ENCODE measurements at places on chromosomes 5 and 9.

DNA sequence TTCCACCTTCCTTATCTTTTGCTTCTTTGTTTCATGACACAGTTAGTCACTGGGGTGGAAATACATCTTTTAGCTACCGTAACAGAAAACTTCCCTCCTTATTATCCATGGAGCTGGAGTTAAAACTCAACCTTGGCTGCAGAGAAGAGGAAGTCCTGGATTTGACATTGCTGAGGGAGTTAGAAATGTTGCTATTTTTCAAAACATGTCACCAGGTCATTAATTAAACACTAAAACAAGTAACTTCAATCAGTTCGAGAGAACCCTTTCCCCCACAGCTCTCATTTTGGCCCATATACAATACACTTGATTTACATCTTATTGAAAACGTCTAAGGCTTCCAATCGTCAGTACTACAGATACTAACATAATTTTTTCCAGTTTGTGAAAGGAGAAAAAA lies 237.9 kb upstream of the CD180 start:
- DNase-seq, result no peak

GRCh38 chr9:86670536-86670935 lies 276.8 kb downstream of the GAS1 start:
- DNase-seq, result no peak

DNA sequence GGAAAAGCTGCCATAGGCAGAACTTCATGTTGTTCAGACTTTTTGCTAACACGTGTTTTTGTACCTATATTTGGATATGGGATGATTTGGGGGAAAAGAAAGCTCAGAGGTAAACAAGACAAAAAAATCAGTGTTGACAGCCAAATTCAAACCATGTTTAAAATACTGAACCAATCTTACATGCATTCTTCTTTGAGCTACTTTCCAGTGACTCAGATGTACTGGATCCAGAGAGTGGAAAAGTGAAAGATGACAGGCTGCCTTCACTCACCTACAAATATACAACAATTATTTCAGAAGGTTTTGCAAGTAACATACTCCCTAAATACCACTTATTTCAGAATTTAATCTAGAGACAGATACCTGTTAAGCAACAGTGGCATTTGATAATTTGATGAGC lies 165.7 kb downstream of the MPDZ start:
- peak; percentile 21 for DNase-seq

DNA sequence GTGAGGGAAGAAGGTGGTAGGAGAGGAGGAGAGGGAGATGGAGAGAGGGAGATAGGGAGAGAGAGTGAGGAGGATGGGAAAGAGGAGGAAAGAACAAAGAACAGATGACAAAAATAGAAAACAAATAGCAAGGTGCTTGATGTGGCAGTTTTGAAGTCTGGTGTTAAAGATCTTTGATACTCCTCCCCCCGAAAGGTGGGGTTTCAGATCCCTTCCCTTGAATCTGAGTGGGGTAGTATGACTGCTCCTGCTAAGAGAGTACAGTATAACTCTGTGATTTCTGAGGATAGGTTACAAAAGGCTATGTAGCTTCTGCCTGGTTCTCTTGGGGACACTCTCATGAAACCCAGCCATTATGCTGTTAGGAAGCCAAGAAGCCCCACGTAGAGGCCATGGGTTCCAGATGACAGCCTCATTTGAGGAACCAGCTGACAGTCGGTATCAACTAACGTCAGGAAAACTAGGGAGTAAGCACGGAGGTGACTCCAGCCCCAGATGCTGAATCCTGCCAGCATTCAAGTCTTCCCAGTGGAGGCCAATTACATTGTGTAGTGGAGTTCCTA lies 102.1 kb downstream of the FANCC start:
- no peak for DNase-seq

GRCh38 chr9:101367323-101367722 lies 17.5 kb downstream of the BAAT start:
- DNase-seq, result no peak

- no peak for DNase-seq
Measured at GRCh38 chr5:131001507-131001906, 163.5 kb downstream of the HINT1 start.

DNA sequence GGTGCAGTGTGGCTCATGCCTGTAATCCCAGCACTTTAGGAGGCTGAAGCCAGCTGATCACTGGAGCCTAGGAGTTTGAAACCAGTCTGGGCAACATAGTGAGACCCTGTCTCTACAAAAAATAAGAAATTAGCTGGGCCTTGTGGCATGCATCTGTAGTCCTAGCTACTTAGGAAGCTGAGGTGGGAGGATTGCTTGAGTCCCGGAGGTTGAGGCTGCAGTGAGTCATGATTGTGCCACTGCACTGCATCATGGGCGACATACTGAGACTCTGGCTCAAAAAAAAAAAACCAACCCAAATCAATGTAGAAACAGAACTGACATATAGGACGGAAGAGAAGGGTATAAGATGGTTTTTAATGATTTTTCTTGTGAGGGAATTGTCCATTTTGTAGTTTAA lies 27.7 kb downstream of the G3BP1 start:
- DNase-seq, result no peak

DNA sequence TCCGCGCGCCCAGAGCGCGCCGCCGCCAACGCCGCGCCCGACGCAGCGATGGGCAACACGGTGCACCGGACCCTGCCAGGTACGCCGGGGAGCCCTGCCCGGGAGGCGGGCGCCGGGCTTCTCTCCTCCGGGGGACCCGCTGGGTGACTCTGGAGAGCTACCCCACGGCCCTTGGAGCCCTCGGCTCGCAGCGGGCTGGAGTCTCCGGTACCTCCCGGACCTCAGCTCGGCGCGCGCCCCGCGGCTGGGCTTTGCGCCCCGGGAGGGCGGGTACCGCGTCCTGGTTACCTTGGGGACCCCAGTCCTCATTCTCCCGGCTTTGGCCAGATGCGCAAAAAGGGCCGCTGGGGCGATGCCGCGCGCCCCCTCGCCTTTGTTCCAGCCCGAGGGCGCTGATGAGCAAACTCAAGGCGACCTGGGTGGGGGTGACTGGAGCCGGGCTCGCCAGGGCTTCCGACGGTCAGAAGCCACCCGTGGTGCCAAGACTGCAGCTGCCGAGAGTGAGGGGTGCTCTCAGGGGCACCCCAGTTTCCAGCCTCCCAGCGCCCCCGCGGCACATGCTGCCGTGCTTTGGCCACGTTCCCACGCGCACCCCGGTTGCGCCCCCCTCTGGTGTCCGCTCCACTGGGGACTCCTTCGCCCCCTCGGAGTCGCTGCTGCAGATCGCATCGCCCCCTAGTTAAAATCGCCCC lies 442 bp downstream of the NEURL1B start:
- DNase-seq, result no peak

DNA sequence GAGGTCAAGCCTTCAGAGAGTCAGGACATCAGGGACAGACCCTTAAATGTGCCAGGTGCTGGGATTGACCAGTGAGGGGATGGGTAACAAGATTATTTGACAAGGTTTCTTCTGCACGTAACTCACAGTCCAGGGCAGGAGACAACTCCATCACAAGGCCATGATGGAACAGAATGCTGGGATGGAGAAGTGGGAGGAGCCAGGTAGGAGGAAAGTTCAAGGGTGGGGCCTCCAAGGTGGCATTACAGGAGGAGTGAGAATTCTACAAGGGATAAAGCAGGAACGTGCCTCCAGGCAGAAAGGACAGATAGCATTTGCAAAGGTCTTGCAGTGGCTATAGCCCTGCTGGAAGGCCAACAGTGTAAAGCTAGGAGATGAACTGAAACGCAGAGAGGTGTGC lies 102.2 kb downstream of the FGF18 start:
- DNase-seq, result no peak

GRCh38 chr9:113393281-113393680 lies 7.8 kb downstream of the ALAD start:
- no peak for DNase-seq

- peak; percentile 95 for DNase-seq
Measured at GRCh38 chr5:140642718-140643117, 3.5 kb downstream of the TMCO6 start.

- no peak for DNase-seq
Measured at GRCh38 chr9:27534131-27534530, 4.5 kb upstream of the MOB3B start.

DNA sequence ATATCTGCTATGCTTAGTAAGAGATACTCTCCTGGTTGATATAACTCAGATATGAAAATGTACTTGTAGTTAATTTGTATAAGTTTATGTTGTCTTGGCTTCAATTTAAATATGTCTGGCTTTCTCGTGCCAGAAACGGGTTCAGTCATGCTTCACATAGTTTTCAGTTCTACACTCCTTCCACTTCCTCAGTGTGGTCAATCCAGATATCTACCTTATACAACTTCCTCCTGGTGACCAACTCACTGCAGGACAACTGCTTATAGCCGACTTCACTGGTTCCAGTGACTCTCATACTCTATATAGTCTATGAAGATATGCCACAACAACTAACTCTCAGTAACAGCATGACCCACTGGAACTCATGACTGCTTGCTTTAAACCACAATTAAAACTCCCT lies 690.4 kb downstream of the SLCO4C1 start:
- no peak for DNase-seq

DNA sequence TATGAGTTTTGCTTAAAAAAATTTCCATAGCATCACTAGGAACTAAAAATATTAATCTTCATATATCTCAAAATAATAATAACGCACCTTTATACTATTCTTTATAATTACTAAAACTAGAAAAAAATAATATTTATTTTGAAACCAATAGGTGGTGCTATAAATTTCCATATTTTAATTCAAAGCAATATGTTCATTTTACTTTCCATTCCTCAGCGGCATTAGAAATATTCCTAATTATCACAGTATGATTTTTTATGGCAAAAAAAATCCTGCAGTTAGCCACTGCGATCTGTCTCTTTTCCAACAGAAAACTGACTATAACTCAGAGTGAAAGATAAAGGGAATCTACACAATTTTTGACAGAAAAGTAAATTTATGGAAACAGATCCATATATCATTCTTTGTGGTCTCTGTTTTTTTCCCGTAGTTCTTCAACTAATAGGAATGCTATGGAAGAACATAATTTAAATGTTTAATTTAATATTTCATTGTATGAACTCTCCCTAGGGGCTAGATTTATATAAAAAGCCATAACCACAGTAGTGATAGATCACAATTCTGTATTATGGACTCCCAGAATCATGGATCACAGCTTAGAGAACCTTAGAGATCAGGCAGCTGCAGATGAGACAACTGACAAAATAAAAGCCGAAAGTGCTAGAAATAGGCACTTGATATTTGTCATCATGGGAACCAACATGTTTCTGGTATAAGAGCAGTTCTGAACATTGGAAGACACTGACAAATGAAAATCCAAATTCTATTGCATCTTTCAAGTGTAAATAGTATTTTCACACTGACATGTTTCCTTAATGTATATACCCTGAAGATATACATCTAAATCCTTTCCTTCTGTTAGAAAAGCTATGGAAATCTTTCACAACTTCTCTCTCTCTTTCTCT lies 167.7 kb upstream of the MPDZ start:
- peak; percentile 51 for DNase-seq

GRCh38 chr5:133309984-133310621 lies 258.3 kb downstream of the HSPA4 start:
- DNase-seq, result peak; percentile 4

GRCh38 chr9:96068511-96068910 lies 193.0 kb downstream of the ERCC6L2 start:
- DNase-seq, result no peak

GRCh38 chr5:162603443-162604070 lies 536.0 kb downstream of the GABRG2 start:
- DNase-seq, result no peak

DNA sequence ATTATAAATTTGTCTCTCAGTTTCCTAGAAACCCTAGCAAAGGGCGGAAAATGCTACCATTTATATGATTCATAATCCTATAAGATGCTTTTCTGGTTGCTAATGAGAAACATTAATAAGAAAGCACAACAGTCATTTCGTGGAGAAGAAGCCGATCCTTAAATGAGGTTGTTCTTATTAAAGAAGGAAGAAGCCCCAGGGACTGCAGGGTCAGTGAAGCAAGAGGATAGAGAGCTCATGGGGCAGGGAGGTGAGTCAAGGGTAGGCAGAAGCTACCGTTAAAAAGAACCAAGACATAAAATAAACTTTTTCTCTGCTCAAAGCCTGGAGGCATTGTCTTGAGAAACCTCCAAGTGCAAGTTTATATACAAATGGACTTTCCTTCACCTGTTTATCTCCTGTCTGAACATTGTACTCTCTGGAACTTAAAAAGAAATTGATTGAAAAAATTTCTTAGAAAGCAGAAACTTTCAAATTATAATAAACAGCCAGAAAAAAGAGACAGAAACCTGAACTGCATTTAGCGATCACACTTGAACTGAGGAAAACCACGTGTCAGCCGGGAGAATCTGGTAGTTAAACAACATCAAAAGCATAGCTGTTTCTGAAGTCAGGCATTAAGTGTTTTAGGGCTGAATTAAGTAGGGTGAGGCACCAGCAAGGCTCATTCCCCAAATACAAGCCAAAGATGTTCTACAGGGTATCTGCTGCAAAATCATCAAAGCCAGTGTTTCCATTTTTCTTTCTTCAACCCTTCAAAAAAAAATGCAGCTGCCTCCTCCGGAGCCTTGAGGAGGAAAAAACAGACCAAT lies 21.9 kb downstream of the HTR4 start:
- DNase-seq, result no peak

- DNase-seq, result no peak
Measured at GRCh38 chr5:31664566-31664965, 25.6 kb downstream of the PDZD2 start.

GRCh38 chr5:27062451-27062850 lies 24.1 kb upstream of the CDH9 start:
- no peak for DNase-seq

- DNase-seq, result no peak
Measured at GRCh38 chr5:115418788-115419187, 122.3 kb upstream of the CCDC112 start.

DNA sequence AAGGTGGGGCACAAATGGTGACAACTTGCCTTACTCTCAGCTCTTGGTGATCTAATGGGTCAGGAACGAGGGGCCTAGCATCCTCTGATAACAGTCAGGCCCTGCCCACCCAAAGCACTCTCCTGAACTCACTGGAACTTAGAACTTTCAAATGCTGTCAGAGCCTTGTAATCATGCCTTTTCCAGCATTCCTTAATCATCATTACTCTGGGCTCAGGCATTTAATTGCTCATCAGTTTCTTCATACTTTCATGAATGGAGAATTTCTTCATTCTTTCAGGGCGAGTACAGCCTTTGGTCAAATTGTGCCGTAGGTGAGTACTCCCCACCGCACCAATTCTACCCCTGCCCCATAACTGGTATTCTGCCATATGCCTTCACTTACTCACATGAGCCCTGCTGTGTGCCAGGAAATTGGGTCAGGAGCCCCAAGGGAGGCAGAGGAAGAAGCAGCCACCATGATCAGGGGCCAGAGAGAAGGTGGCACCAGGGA lies 30.2 kb upstream of the DUSP1 start:
- peak; percentile 96 for DNase-seq

- DNase-seq, result no peak
Measured at GRCh38 chr5:103353581-103353980, 95.0 kb downstream of the MACIR start.

- DNase-seq, result peak; percentile 79
Measured at GRCh38 chr5:67773411-67774266, 441.9 kb upstream of the PIK3R1 start.

DNA sequence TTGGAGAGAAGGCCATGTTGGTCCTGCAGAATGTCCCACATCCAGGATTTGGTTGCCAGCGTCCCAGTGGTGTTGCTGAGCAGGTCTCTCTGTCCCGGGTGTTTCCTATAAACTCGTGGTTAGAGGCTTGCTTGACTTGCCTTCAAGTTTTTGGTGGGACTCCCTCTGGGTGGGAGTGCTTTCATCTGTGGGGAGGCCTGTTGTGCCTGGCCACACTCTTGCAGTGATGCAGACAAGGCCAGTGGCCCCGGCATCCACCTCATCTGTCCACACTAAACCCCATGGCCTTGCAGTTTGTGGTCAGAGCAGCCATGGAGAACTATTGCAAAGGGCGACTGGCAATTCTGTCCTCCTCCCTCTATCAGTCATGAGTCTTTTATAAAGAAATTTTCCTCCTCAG lies 71.8 kb downstream of the PHF2 start:
- no peak for DNase-seq
